M059J (cell line): ENCODE measurements at places on chromosomes 12 and 14. TPM values are rescaled to one million over a fixed set of nuclear protein-coding genes. Genes with fewer than 3 reads are reported as not detected.

The SSTR1 gene
- total RNA-seq = 0.12 and 0.64 TPM in 2 replicates

The SLCO1B1 gene
- total RNA-seq = 0.12 and 0.27 TPM in 2 replicates

The SPIC gene
- not detected in 2 replicates for total RNA-seq

The TTC9 gene
- 0.07 and 1.3 TPM in 2 replicates for total RNA-seq

The KRT83 gene
- 0.22 TPM in 1 of 2 replicates, not detected in the other for total RNA-seq

The ATP2A2 gene
- 86.9 and 140 TPM in 2 replicates for total RNA-seq

The PPP1R36 gene
- total RNA-seq = 0.10 and 0.89 TPM in 2 replicates

The GPR84 gene
- total RNA-seq = not detected in 2 replicates

The SUSD6 gene
- total RNA-seq = 7.2 and 8.6 TPM in 2 replicates

The VRK1 gene
- total RNA-seq = 33.9 and 46.9 TPM in 2 replicates

The TMEM52B gene
- total RNA-seq = 0.37 and 1.2 TPM in 2 replicates

The NTN4 gene
- total RNA-seq = 16.5 and 21.5 TPM in 2 replicates

The PSME2 gene
- 342 and 389 TPM in 2 replicates for total RNA-seq

The KCNA1 gene
- total RNA-seq = not detected in 2 replicates

The FGD4 gene
- total RNA-seq = 0.59 and 3.0 TPM in 2 replicates

The MYO1A gene
- total RNA-seq = not detected in 2 replicates

The SMIM41 gene
- total RNA-seq = not detected in 2 replicates

The ALG10B gene
- 3.9 and 4.9 TPM in 2 replicates for total RNA-seq

The LTBP2 gene
- 2.2 and 5.2 TPM in 2 replicates for total RNA-seq

The TAS2R46 gene
- not detected in 2 replicates for total RNA-seq

The GRIP1 gene
- 0.12 and 2.9 TPM in 2 replicates for total RNA-seq

The KRT85 gene
- total RNA-seq = not detected in 2 replicates

The KRT8 gene
- 38.8 and 54.8 TPM in 2 replicates for total RNA-seq

The SLC25A47 gene
- not detected in 2 replicates for total RNA-seq

The FSCB gene
- not detected in 2 replicates for total RNA-seq

The TCL1B gene
- not detected in 2 replicates for total RNA-seq
